ENCODE measurements at places on chromosomes 12 and 14. TPM values are rescaled to one million over a fixed set of nuclear protein-coding genes. Genes with fewer than 3 reads are reported as not detected.
A peak's percentile ranks its signal among the peaks of the same experiment; 100 is the strongest.

- DNase-seq, result no peak
Observed at GRCh38 chr14:69495341-69495921, 10.9 kb downstream of the PLEKHD1 start.

DNA sequence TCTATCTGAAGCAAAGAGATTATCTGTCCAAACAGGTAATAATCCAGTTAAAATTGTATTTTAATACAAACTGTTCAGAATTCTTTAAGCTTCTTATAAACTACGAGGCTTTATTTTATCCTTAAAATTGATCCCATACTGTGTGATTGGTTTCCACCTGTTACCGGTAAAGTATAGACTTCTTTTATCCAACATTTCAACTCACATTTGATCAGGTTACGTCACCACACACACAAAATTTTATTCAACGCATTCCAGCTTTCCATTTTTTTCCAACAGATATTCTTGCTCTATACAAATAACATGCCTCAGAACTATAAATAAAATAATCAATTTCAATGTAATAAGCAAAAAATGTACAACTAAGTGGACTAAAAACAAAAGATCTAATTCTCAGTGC lies 4.5 kb downstream of the NOVA1 start:
- no peak for DNase-seq

DNA sequence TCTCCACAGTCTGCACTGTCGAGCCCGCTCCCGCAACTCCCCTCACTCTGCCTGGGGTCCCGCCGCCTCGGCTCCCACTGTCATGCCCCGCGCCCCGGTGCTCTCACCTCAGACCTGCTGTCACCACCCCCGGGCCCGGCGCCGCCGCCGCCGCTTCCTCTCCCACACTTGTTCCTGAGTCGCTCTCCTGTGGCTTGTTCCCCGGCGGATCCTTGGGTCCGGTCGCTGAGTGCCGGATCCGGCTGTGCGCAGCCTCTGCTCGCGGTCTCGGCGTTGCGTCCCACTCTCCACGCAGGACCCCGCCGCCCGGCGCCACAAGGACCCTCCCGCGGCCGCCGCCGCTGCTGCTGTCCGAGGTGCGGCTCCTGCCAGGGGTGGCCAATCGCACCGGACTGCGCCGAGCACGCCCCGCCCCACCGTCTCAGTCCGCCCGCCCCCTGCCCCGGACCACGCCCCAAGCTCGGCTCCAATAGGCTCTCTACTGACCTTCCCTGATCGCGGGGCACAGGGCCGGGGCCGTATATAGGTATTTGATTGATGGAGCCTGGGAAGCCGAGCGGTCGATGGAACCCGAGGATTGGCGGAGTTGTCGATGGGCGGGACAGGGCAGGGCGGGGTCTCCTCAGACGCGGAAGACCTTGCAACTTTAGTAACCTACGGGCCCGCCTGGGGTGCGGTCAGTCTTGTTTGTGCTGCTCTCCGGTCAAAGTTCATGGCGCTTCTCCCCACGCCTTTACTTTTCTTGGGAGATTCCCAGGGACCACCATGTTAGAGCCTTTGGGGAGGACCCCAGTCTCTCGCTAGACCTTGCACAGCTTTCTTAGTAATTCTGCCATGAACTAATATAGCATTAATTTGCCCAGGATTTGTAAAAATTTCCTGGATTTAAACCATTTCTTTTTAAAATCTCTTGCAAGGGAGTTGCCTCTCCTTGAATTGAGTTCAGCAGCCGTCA lies at the start of gene TAOK3:
Gene TAOK3 (minus strand): TSS at position 367 of the 955 bp plus-strand sequence. CDS start 117,340 bp downstream, outside the sequence.
- peak; percentile 99 for DNase-seq

DNA sequence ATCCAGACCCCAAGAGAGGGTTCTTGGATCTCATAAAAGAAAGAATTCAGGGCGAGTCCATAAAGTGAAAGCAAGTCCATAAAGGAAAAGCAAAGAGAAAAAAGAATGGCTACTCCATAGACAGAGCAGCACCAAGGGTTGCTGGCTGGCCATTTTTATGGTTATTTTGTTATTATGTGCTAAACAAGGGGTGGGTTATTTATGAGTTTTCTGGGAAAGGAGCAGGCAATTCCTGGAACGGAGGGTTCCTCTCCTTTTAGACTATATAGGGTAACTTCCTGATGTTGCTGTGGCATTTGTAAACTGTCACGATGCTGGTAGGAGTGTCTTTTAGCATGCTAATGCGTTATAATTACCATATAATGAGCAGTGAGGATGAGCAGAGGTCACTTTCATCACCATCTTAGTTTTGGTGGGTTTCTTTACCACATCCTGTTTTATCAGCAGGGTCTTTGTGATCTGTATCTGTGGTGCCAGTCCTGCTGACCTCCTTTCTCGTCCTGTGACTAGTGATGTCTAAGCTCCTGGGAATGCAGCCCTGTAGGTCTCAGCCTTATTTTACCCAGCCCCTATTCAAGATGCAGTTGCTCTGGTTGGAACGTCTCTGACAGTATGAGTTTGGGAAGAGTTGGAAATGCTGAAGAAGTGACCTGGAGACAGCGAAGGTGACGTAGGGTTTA lies 100.5 kb downstream of the ZNF664 start:
- DNase-seq, result no peak

DNA sequence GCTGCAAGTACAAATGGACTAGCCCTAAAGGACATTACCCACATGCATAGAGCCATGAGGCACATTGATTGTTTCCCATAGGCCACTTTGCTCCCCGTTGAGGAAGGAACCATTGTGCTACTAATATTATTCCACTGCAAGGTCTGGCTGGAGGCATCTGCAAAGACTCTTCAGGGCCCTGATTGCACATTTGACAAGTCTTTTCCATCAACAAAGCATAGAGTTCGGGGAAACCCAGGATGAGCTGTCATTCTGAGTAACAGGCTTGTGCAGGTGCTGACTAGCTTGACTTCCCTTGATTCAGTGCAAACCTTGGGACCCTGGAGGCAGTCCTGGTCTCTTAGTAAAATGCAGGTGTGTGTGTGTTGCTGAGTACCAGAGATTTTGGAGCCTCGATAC lies 73.8 kb downstream of the SUSD6 start:
- no peak for DNase-seq

The KRT4 gene
- not detected for total RNA-seq

GRCh38 chr12:96365604-96366380 lies 34.4 kb downstream of the CDK17 start:
- DNase-seq, result no peak

DNA sequence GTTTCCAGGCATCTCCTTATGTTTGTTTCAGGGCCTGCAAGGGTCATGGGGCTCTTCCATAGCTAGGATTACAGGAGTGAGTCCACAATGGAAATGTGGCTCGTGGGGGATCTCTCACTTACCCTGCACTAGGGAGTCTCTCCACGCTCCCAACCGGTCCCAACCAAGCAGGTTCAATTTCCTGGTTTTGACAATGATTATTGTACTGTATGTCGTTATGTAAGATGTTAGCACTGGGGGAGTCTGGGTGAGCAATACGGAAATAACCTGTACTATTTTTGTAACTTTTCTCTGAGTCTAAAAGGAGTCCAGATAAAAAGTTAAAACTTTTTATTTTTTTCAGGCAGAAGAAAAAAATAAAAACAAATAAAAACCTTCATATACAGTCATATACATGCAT lies 325.7 kb upstream of the RGS6 start:
- DNase-seq, result no peak

DNA sequence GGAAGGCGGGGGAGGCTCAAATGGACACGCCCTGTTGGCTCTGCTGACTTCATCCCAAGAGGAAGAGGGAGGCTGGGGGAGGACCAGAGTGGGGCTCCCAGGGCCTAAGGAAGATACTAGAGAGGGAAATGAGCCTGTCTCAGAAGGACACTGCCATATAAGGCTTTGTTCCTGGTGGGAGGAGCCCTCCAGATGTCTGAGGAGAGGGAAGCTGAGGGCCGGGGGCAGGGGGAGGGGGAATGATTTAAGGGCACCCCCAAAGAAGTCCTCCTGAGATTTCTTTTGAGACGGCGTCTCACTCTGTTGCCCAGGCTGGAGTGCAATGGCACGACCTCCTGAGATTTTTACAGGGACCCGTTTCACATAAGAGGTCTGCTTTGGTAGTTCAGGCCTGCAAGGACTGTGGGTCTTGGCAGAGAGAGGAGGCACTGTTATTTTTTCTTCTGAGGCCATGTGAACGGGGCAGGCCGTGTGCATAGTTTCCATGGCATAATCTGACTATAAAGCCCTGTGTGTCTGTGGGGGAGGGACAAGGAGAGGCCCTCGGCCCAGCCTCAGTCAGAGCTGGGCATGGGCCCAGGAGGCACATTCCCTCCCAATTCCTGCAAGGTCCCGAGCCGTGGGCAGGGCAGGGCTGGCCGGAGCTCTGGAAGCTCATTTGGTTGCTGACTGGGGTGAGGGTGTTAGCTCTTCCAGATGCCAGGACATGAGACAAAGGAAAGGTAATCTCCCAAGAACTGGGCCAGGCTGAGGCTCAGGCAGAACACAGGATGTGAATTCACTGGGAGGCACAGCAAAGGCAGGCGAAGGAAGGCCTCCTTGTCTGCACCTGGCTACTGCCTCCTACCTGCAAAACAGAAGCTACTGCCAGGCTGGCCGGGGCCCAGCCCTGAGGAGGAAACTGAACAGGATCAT lies 22.2 kb upstream of the PLEKHG3 start:
- DNase-seq, result peak; percentile 79

DNA sequence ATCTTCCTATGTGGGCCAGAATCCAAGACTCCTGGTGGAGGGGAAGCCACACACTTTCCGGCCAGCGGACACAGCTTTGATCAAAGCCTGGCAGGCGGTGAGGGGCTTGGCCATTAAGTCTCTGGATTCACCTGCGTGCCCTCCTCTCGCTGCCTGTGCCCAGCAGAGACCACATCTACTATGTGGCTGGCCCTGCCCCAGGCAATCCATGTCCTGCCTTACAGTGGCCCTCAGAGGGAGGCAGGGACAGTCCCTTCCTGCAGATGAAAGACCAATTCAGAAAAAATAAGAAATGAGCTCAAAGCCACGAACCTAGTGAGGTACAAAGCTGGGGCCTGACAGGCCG lies 82.7 kb upstream of the GPR68 start:
- no peak for DNase-seq
